Airway epithelial cell (primary cell): ENCODE measurements at places on chromosomes 1 and 21. TPM values are rescaled to one million over a fixed set of nuclear protein-coding genes. Genes with fewer than 3 reads are reported as not detected.

MAP10 gene
- total RNA-seq: 0.33 and 0.85 TPM in 2 replicates

ACOT11 gene
- total RNA-seq: 6.2 and 8.2 TPM in 2 replicates

KDF1 gene
- total RNA-seq: 27.2 and 28.5 TPM in 2 replicates

FBXO2 gene
- total RNA-seq: 21.9 and 37.3 TPM in 2 replicates

AADACL3 gene
- not detected in 2 replicates for total RNA-seq

GLIS1 gene
- total RNA-seq: 0.33 and 0.49 TPM in 2 replicates

DNAJC28 gene
- total RNA-seq: 0.42 TPM in 2 replicates

NFASC gene
- total RNA-seq: 4.0 and 5.4 TPM in 2 replicates

HPCAL4 gene
- 0.07 TPM in 1 of 2 replicates, not detected in the other for total RNA-seq

SLC5A9 gene
- not detected in 2 replicates for total RNA-seq

C1orf210 gene
- total RNA-seq: 3.9 and 8.7 TPM in 2 replicates

LDLRAD1 gene
- total RNA-seq: 0.35 and 0.42 TPM in 2 replicates

ANGPTL7 gene
- not detected in 2 replicates for total RNA-seq

FAM89A gene
- total RNA-seq: 20.2 and 28.4 TPM in 2 replicates

FAM72D gene
- 0.33 and 2.0 TPM in 2 replicates for total RNA-seq

SIM2 gene
- 0.56 TPM in 1 of 2 replicates, not detected in the other for total RNA-seq

CLCA1 gene
- total RNA-seq: 0.14 TPM in 1 of 2 replicates, not detected in the other

KIF14 gene
- total RNA-seq: 9.9 and 10.2 TPM in 2 replicates

KMO gene
- total RNA-seq: not detected in 2 replicates

RAD54L gene
- total RNA-seq: 9.7 and 33.1 TPM in 2 replicates

RHCE gene
- 0.14 and 0.21 TPM in 2 replicates for total RNA-seq

IL12RB2 gene
- 0.19 and 0.56 TPM in 2 replicates for total RNA-seq

SMPDL3B gene
- 3.7 and 4.4 TPM in 2 replicates for total RNA-seq

AMY2B gene
- total RNA-seq: 0.37 and 1.5 TPM in 2 replicates

TEX50 gene
- total RNA-seq: not detected in 2 replicates

HSF2BP gene
- 5.5 and 10.6 TPM in 2 replicates for total RNA-seq

C8A gene
- not detected in 2 replicates for total RNA-seq
